ENCODE measurements at places on chromosomes 16 and 17. TPM values are rescaled to one million over a fixed set of nuclear protein-coding genes. Genes with fewer than 3 reads are reported as not detected.

Gene C16orf89
- 0.62 TPM for polyA plus RNA-seq

Gene ABCA8
- 10.8 TPM for polyA plus RNA-seq

Gene NOD2
- polyA plus RNA-seq, result 0.25 TPM

Gene KREMEN2
- 0.04 TPM for polyA plus RNA-seq

DNA sequence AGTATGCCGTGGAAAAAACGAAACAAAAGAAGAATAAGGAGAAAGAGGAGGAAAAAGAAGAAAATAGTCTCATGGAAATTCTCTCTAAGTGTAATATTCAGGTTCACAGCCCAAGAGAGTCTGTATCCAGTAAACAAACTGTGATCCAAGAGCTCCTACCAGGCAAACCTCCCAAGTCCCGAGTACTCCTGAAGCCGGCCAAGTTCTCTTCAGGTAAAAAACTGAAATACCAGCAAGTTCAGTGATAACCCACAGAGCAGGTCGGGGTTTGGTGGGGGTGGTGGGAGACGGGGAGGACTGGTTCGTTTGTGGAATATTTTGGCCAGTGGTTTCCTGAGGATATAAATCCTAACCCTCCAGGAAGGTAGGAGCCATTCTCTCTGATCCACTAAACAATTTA is 8.5 kb upstream of the TVP23B start:
- H3K27ac ChIP-seq, result no peak overlapping the region
- no peaks in the 10 kb centered on the region for H3K4me1 ChIP-seq
- H3K36me3 ChIP-seq, result no peaks in the 10 kb centered on the region

DNA sequence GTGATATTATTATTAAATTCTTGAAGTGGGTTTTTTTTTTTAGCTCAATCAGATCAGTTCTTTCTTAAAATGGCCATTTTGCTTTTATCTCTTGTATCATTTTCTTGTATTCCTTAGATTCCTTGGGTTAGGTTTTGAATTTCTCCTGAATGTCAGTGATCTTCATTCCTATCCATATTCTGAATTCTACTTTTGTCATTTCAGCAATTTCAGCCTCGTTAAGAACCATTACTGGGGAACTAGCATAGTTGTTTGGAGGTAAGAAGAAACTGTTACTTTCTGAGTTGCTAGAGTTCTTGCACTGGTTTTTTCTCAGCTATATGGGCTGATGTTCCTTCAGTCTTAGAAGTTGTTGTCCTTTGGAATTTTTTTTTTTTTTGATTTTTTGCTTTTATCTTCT is 293.1 kb downstream of the MAP2K4 start:
- no peak overlapping the region for H3K27ac ChIP-seq
- no peak for DNase-seq
- H3K27me3 ChIP-seq, result no peaks in the 10 kb centered on the region
- no peaks in the 10 kb centered on the region for H3K4me1 ChIP-seq
- H3K36me3 ChIP-seq, result no peaks in the 10 kb centered on the region

GRCh38 chr17:35775039-35775438 is 14.4 kb downstream of the C17orf50 start:
- no peaks in the 10 kb centered on the region for H3K4me1 ChIP-seq
- H3K4me3 ChIP-seq, result no peak overlapping the region
- peaks cover 5% of the 10 kb centered on the region for H3K27me3 ChIP-seq
- no peak overlapping the region for H3K27ac ChIP-seq
- no peak for DNase-seq

DNA sequence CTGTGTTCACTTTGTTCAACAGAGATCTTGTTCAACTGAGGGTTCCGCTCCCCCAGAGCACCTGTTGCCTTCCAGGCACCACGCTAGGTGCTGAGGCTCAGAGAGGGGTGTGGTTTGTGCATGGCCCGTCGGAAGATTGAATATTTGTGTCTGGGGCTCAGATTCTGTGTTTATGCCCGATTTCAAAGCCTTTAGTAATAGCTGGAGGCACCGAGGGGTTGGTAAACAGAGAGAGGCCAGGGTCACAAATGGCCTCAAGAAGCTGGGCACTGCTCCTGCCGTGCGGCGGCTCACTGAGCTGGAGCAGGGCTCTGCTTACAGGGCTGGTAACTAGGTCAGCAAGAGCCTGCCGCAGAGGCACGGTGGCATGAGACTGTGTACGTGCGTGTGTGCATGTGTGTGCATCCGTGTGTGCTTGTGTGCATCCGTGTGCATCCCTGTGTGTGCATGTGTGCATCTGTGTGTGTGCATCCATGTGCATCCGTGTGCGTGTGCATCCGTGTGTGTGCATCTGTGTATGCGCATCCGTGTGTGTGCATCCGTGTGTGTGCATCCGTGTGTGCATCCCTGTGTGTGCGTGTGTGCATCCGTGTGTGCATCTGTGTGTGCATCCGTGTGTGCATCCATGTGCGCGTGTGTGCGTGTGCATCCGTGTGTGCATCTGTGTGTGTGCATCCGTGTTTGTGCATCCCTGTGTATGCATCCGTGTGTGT is 5.4 kb downstream of the ITGAE start:
- no peaks in the 10 kb centered on the region for H3K27me3 ChIP-seq
- no peak overlapping the region for H3K4me3 ChIP-seq
- H3K4me1 ChIP-seq, result no peaks in the 10 kb centered on the region
- no peak overlapping the region for H3K27ac ChIP-seq

DNA sequence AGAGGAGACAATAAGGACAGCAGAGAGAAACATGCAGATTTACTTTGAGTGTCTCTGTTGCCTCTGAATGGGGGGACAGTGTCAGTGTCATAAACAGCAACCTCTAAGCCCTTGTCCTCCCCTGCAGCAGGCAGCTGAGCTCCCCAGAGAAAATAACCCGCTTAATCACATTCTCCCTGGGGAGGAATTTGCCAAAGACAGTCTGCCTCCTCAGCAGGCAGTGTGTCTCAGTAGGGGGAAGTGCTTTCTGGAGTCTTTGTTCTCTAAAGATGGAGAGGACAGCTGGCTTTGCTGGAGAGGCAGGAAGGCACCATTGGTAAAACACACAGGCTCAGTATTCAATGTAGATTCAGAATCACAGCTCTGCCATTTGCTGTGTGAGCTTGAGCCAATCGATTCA is 16.1 kb downstream of the TEKT5 start:
- DNase-seq, result no peak
- no peaks in the 10 kb centered on the region for H3K27me3 ChIP-seq
- H3K27ac ChIP-seq, result no peak overlapping the region
- no peaks in the 10 kb centered on the region for H3K4me1 ChIP-seq
- H3K4me3 ChIP-seq, result no peak overlapping the region

- no peaks in the 10 kb centered on the region for H3K27me3 ChIP-seq
Observed at GRCh38 chr17:49578952-49579500, 3.4 kb downstream of the NXPH3 start.

DNA sequence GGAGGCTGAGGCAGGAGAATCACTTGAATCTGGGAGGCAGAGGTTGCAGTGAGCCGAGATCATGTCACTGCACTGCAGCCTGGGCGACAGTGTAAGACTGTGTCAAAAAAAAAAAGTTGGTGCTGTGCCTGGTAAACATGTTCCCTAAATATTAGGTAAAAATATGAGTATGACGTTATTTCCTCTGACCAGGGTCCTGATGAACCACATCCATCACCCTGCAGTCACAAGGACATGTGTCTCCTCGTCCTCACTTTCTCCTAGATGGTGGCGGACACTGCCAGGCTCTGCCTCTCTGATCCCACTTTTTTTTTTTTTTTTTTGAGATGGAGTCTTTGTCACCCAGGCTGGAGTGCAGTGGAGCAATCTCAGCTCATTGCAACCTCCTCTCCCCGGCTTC is 28.7 kb downstream of the LGALS9 start:
- H3K27me3 ChIP-seq, result no peaks in the 10 kb centered on the region
- H3K4me1 ChIP-seq, result no peaks in the 10 kb centered on the region
- H3K4me3 ChIP-seq, result no peak overlapping the region
- no peak for DNase-seq

DNA sequence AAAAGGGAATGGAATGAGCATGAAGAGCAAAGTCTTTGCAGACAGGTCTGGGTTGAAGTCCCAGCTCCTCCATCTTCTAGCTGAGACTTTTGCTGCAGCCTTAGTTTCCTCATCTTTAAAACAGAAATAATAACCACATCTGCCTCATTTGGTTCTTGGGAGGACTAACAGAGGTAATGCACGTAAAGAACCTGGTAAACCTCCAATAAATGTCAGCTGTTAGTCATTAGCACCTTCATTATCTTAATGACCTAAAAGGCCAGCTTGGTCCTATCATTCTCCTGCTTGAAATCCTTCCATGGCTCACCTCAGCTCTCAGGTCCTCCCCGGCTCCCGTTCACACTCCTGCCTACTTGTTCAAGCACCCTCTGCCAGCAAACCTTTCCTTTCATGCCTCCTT is 51.8 kb downstream of the SKAP1 start:
- H3K36me3 ChIP-seq, result no peaks in the 10 kb centered on the region
- no peak overlapping the region for H3K4me3 ChIP-seq
- peaks cover 2% of the 10 kb centered on the region for H3K27me3 ChIP-seq

DNA sequence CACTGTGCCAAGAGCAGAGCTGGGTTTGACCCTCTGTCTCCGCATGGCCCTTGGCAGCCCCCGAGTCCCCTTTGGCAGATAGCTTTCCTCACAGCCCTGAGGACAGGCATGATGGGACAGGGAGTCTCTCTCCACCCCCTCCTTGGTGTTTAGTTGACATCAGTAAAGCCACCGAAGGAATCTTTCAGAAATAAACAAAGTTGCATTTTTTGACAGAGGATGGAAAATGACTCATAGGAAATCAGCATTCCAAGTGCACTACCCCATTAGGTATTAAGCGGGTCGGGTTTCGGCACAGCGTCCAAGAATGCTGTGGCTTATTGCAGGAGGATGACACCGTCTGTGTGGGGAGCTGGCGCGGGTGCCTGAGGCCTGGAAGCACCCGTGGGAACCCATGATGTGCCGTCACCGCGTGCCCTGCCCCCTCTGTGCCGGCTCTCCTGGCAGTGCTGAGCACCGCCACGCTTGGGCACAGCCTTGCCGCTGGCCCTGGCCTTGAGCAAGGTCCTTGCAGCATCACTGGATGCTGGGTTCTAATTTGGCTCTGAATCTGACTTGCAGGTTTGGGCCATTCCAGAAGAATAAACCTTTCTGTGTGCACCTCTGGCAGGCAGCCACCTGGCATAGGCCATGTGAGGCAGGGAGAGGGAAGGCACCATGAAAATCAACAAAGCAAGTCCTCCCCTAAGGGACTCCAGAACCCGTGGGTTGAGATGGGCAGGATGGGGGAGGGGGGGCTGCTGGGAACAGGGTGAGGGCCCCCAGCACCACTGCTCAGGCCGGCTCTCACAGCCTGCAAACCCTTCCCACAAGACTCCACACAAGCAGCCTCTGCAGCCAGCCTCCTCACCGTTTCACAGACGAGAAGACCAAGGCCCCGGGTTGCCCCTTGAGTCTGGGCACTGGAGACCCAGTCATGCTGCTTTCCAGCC is 50.5 kb upstream of the ZNF469 start:
- peak; percentile 91 for DNase-seq
- no peak overlapping the region for H3K27ac ChIP-seq
- H3K4me3 ChIP-seq, result no peak overlapping the region

GRCh38 chr16:54180421-54181359 is 105.9 kb downstream of the IRX3 start:
- no peak overlapping the region for H3K27ac ChIP-seq
- H3K4me1 ChIP-seq, result no peaks in the 10 kb centered on the region
- no peak overlapping the region for H3K4me3 ChIP-seq
- no peaks in the 10 kb centered on the region for H3K36me3 ChIP-seq
- no peaks in the 10 kb centered on the region for H3K27me3 ChIP-seq
- no peak for DNase-seq

- no peaks in the 10 kb centered on the region for H3K4me1 ChIP-seq
- H3K27me3 ChIP-seq, result peaks cover 28% of the 10 kb centered on the region
- H3K4me3 ChIP-seq, result no peak overlapping the region
- no peak for DNase-seq
- no peak overlapping the region for H3K27ac ChIP-seq
Observed at GRCh38 chr16:56915336-56916119, 16.4 kb upstream of the HERPUD1 start.
